H9 (cell line): ENCODE measurements at places on chromosomes 4 and X. TPM values are rescaled to one million over a fixed set of nuclear protein-coding genes. Genes with fewer than 3 reads are reported as not detected.

DNA sequence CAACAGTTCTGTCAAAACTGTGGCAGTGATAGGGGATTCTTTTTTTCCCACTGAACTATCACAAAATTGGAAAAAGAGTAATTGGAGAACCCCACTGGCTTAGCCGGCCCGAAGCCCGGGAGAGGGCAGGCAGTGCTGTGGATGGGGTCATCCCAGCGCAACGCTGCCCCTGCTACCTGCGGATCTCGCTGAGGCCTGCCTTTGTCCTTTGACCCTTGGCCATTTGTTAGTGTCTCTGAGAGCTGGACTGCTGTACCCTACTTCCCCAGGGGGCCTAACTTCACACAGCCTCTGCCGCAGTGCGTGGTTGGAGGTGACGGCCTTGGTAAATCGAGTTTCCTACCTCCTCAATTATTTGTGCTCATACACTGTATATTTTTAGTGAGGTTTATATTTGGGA, 43.0 kb upstream of the MSANTD1 start:
- no peaks in the 10 kb centered on the region for H3K27me3 ChIP-seq
- no peak for DNase-seq
- no peak overlapping the region for H3K27ac ChIP-seq
- H3K4me1 ChIP-seq = no peaks in the 10 kb centered on the region

Gene HTRA3
- total RNA-seq = 2.9 and 3.0 TPM in 2 replicates

DNA sequence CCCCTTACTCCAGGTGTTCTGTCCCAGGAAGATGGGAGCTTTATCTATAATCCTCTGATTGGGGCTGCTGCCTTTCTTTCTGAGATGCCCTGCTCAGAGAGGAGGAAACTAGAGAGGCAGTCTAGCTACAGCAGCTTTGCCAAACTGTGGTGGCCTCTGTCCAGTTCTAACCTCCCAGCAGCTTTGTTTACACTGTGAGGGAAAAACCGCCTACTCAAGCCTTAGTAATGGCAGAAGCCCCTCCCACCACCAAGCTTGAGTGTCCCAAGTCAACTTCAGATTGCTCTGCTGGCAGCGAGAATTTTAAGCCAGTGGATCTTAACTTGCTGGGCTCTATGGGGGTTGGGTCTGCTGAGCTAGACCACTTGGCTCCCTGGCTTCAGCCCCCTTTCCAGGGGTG, 394.9 kb upstream of the PABPC5 start:
- H3K36me3 ChIP-seq = no peaks in the 10 kb centered on the region; the same call in none of the 3 replicates
- no peak overlapping the region for H3K27ac ChIP-seq
- no peak for DNase-seq
- no peak overlapping the region for H3K4me3 ChIP-seq
- no peaks in the 10 kb centered on the region for H3K27me3 ChIP-seq

GRCh38 chrX:97065066-97065465, 181.4 kb downstream of the RPA4 start:
- DNase-seq = no peak
- no peak overlapping the region for H3K4me3 ChIP-seq
- no peaks in the 10 kb centered on the region for H3K36me3 ChIP-seq
- no peak overlapping the region for H3K27ac ChIP-seq
- H3K27me3 ChIP-seq = no peaks in the 10 kb centered on the region

Gene ANAPC10
- 25.3 and 26.1 TPM in 2 replicates for total RNA-seq

- no peaks in the 10 kb centered on the region for H3K36me3 ChIP-seq
- no peak for DNase-seq
- no peak overlapping the region for H3K4me3 ChIP-seq
- no peaks in the 10 kb centered on the region for H3K27me3 ChIP-seq
Observed at GRCh38 chr4:109126856-109127255, 175.6 kb downstream of the COL25A1 start.

- DNase-seq = no peak
Observed at GRCh38 chrX:19512961-19513360, 2.3 kb downstream of the MAP3K15 start.

- no peak overlapping the region for H3K27ac ChIP-seq
- peaks cover 12% of the 10 kb centered on the region for H3K36me3 ChIP-seq
- no peaks in the 10 kb centered on the region for H3K27me3 ChIP-seq
- DNase-seq = no peak
Observed at GRCh38 chr4:63583561-63583960, 825.7 kb downstream of the TECRL start.

GRCh38 chr4:13483768-13484121, 395 bp downstream of the RAB28 start:
- no peaks in the 10 kb centered on the region for H3K27me3 ChIP-seq
- H3K4me3 ChIP-seq = peak overlapping the region; percentile 93
- H3K4me1 ChIP-seq = peaks cover 2% of the 10 kb centered on the region; the same call in 1 of the 2 replicates
- H3K27ac ChIP-seq = no peak overlapping the region

Gene NSG1
- 7.9 and 9.3 TPM in 2 replicates for total RNA-seq

DNA sequence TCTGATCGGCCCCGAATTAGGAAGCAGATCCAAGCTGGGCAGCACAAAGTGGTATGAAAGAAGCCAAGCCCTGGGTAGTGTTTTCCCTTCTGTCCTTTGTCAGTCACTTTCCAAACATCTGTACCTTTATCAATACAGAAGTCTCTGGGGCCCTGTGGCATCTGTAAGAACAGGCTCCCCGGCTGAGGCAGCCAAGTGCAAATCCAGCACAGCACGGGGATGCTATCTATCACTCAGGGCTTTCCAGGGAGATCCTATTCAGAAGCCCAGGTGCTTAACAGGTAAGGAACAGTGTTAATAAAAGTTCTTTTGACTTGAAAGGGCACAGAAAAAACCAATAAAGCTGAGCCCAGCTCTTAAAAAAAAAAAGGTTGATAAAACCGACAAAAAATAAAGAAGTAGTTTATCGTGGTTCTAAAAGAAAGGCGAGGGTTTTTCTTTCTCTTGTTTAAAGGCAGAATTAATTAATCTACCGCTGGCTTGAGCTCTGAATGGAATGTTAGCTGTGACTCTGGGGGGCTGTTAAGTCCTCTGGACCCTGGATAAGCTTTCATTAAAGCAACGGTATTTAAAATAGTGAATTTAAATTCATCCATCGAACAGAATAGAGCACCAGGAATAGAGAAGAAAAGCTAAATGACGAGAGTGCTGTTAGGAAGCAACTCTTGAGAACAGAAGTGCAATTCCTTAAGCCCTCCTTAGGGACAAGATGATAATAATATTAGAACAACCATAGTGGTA, 119.1 kb upstream of the GATB start:
- no peak for DNase-seq
- no peak overlapping the region for H3K27ac ChIP-seq
- no peaks in the 10 kb centered on the region for H3K27me3 ChIP-seq

DNA sequence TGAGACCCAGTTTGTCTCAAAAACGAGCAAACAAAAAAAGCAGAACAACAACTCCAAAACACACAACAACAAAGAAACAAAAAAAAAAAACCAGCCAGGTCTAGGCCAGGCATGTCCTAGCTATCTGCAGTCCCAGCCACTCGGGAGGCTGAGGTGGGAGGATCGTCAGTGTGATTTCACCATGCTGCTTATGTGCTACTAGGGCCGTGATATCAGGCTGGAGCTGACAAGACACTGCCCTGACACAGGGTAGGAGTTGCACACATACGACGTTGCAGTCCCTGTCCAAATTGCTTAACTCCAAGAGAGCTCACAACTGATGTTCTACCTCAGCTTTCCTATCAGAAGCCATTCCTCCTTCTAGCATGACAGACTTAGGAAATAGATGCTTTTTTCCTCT, 204.9 kb downstream of the AASDH start:
- no peak overlapping the region for H3K27ac ChIP-seq
- H3K27me3 ChIP-seq = no peaks in the 10 kb centered on the region
- H3K36me3 ChIP-seq = no peaks in the 10 kb centered on the region; the same call in 1 of the 3 replicates
- no peaks in the 10 kb centered on the region for H3K4me1 ChIP-seq
- H3K4me3 ChIP-seq = no peak overlapping the region

GRCh38 chrX:108022491-108023089, 22.3 kb upstream of the VSIG1 start:
- H3K4me1 ChIP-seq = no peaks in the 10 kb centered on the region
- H3K4me3 ChIP-seq = no peak overlapping the region

- no peaks in the 10 kb centered on the region for H3K36me3 ChIP-seq
- H3K4me1 ChIP-seq = no peaks in the 10 kb centered on the region; the same call in 1 of the 2 replicates
- no peaks in the 10 kb centered on the region for H3K27me3 ChIP-seq
- no peak overlapping the region for H3K4me3 ChIP-seq
- no peak for DNase-seq
Observed at GRCh38 chr4:95048296-95048695, 290.5 kb downstream of the BMPR1B start.

Gene RGN
- 0.20 TPM in 1 of 2 replicates, not detected in the other for total RNA-seq

Gene AFF2
- total RNA-seq = 14.6 and 15.7 TPM in 2 replicates

Gene UNC5C
- not detected in 2 replicates for total RNA-seq

Gene GLRA2
- not detected in 2 replicates for total RNA-seq

- H3K27ac ChIP-seq = no peak overlapping the region
- no peaks in the 10 kb centered on the region for H3K27me3 ChIP-seq
Observed at GRCh38 chrX:36909676-36910030, 98.5 kb upstream of the FAM47C start.

DNA sequence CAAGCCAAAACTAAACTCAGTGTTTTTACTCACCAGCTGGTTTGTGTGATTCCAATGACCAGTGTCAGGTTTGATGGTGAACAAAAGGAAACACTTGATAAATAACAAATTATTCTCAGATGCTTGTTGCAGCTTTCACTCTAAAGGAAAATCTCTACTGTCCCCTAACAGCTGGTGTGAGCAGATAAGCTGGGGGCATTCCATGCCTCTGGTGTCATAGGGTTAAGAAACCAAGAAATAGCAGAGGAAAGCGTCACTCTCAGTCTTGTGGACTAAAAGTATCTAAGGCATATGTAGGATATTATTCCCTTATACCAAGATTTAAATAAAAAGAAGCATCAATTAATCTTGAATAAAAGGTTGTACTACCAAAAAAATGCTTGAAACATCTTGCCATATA, 24.3 kb downstream of the TRPC5 start:
- no peaks in the 10 kb centered on the region for H3K27me3 ChIP-seq
- no peaks in the 10 kb centered on the region for H3K36me3 ChIP-seq
- H3K27ac ChIP-seq = no peak overlapping the region
- no peaks in the 10 kb centered on the region for H3K4me1 ChIP-seq
- DNase-seq = no peak

- H3K4me1 ChIP-seq = no peaks in the 10 kb centered on the region
- no peak for DNase-seq
- H3K36me3 ChIP-seq = no peaks in the 10 kb centered on the region
- no peak overlapping the region for H3K27ac ChIP-seq
- H3K4me3 ChIP-seq = no peak overlapping the region
- no peaks in the 10 kb centered on the region for H3K27me3 ChIP-seq
Observed at GRCh38 chr4:53932796-53933610, 131.4 kb downstream of the CHIC2 start.

Gene PAGE2B
- total RNA-seq = not detected in 2 replicates

- no peaks in the 10 kb centered on the region for H3K36me3 ChIP-seq
- no peak overlapping the region for H3K27ac ChIP-seq
- H3K4me3 ChIP-seq = no peak overlapping the region
- H3K4me1 ChIP-seq = no peaks in the 10 kb centered on the region
Observed at GRCh38 chr4:177401658-177402273, 40.5 kb downstream of the AGA start.

DNA sequence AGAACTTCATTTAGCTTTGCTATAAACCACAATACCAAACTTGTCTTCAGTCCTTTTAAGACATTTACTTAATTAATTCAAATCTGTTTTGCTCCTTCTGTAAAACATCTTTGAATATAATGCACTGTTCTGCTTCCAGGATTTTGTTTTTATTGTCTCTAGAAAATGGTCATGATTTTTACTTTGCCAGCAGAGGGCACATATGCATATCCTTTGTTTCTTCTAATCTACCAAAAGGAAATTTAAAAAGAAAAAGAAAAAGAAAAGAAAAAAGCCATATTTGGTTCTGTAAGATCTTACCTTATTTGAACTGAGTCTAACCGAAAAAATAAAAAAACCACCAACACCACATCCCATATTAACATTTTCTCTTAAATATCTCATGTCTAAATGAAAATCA, 101.9 kb upstream of the CCSER1 start:
- no peak overlapping the region for H3K4me3 ChIP-seq
- no peak for DNase-seq
- no peaks in the 10 kb centered on the region; the same call in 2 of the 3 replicates for H3K36me3 ChIP-seq
- no peaks in the 10 kb centered on the region for H3K27me3 ChIP-seq

DNA sequence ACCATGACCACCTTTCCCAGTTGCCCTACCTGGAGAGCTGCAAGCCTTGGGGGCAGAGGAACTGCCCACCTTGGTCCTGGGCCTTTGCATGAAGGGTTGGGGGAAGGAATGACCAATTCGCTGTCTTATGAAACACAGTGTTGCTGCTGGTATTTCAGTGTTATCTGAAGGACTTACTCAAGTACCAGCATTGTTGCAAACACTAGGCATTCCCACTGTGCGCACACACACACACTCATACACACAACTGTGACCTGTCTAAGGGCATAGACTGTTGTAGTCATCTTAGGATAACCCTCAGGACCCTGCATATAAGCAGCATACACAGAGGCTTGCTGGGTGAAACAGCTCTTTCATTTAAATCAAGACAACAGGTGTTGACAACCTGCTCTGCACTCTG, 210.9 kb downstream of the EVC2 start:
- H3K4me1 ChIP-seq = peaks cover 3% of the 10 kb centered on the region; the same call in 1 of the 2 replicates
- H3K27ac ChIP-seq = no peak overlapping the region
- H3K4me3 ChIP-seq = no peak overlapping the region
- no peaks in the 10 kb centered on the region for H3K27me3 ChIP-seq
- H3K36me3 ChIP-seq = peaks cover 9% of the 10 kb centered on the region
- DNase-seq = no peak

Gene HERC5
- total RNA-seq = 17.2 and 18.5 TPM in 2 replicates

DNA sequence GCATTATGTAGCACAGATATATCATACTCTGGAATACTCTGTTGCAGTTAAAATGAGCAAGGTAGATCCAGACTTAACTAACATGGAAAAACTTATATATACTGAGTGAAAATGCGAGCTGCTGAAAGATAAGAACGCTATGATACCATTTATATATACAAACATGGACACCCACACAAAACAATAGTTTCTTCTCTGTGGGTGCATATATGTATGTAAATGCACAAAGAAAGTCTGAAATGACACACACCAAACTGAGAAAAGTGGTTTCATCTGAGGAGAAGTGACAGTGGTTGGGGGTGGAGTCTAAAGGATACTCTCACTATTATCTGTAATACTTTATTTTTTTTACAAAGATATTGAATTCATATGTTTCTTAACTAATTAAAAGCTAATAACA, 12.2 kb upstream of the FGF2 start:
- no peak overlapping the region for H3K4me3 ChIP-seq
- no peaks in the 10 kb centered on the region; the same call in 1 of the 2 replicates for H3K4me1 ChIP-seq
- no peak for DNase-seq
- H3K27ac ChIP-seq = no peak overlapping the region

Gene HSFX3
- total RNA-seq = not detected in 2 replicates

DNA sequence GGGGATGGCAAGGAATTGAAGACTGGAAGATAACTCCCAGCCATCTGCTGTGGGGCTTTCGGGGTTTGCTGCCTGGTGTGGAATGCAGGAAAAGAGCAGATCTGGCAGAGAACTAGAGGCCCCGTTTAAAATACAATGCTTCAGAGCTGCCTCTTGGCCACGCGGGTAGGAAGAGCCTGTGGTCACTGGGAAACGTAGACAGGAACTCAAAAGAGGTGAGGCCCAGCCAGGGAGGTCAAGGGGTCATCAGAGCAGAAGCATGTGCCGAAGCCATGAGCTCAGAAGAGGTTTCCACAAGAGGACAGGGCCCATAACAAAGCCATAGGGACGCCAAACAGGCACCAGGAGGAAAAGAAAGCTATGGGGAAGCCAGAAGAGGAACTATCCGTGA, 14.5 kb upstream of the STS start:
- no peaks in the 10 kb centered on the region for H3K36me3 ChIP-seq
- DNase-seq = no peak
- H3K4me3 ChIP-seq = no peak overlapping the region

- H3K27ac ChIP-seq = no peak overlapping the region
- DNase-seq = no peak
- H3K4me1 ChIP-seq = no peaks in the 10 kb centered on the region
- no peak overlapping the region for H3K4me3 ChIP-seq
Observed at GRCh38 chr4:48035952-48036351, 19.4 kb downstream of the NIPAL1 start.

Gene SHISA3
- 1.7 and 2.0 TPM in 2 replicates for total RNA-seq
